ENCODE measurements at places on chromosomes 4 and X.

GRCh38 chrX:68754406-68754805 lies 74.4 kb upstream of the EFNB1 start:
- no peak for DNase-seq

DNA sequence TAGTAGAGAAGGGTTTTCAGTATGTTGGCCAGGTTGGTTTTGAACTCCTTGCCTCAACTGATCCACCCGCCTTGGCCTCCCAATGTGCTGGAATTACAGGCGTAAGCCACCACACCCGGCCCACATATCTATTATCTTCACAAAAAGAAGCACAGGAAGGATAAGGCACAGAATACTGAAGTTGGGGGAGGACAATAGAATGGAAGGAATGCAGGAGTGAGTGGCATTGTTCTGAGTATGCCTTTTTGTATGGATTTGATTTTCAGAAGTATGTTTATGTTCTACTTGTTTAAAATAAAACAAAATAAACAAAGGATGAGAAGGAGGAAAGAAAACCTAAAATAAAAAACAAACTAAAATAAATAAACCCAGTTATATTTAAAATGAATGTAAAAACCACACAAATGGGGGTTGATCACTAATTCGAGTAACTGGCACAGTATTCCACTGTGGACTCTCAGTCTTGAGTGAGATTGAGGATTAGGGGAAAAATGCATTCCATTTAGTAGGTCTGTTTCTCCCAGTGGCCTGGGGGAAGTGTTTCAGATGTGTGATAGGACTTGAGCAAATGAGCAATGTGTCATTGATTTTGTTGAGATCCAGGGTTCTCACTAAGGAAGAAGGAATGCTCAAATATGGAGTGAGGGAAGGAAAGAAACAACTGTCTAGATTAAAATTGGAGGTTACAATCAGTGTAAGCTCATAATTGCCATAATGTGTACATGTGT lies 109.0 kb upstream of the C1QTNF7 start:
- no peak for DNase-seq

- DNase-seq: no peak
Measured at GRCh38 chr4:85632981-85633380, 158.0 kb downstream of the ARHGAP24 start.

- DNase-seq: no peak
Measured at GRCh38 chr4:7985891-7986441, 46.3 kb upstream of the AFAP1 start.

DNA sequence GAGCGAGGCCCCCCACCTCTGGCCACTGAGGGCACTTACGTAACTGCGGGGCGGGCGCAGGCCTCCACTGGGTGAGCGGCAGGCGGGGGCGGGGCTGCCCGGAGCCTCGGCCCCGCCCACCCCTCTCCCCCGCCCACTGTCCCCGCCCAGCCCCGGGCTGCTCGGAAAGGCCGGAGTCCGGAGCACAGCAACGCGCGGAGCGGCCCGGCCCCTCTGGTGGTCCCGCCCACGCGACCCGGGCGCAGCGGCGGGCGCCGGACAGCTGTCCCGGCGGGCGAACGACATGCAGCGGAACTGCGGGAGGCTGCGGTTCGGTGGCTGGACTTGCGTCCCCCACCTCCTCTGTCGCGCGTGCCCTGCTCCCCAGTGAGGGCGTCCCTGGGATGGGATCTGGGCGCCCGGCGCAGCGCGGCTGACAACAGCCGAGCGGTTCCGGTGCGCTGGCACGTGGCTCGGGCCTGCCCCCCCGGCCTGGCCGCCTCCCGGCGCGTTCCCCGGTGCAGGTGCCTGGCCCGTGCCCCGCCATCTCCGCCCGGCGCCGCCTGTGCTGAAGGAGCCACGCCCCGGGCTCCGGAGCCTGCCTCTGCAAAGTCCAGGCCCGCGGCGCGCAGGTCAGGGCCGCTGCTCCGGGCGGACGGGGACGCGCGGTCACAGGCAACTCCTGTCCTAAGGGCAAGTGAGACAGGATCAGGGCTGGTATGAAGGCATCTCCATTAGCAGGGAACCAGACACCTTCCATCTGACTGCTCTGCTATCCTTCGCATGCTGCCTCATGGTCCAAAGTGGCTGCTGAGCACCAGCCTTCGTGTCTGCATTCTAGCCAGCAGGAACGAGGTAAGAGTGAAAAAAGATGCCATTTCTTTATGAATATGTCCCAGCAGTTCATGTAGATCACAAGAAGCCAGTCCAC lies 21.8 kb upstream of the JAKMIP1 start:
- DNase-seq: no peak

GRCh38 chrX:43656005-43656494 lies at the start of gene MAOA:
Gene MAOA (plus strand): TSS chrX:43656299. CDS start chrX:43656342, 43 bp downstream.
- no peak for DNase-seq

DNA sequence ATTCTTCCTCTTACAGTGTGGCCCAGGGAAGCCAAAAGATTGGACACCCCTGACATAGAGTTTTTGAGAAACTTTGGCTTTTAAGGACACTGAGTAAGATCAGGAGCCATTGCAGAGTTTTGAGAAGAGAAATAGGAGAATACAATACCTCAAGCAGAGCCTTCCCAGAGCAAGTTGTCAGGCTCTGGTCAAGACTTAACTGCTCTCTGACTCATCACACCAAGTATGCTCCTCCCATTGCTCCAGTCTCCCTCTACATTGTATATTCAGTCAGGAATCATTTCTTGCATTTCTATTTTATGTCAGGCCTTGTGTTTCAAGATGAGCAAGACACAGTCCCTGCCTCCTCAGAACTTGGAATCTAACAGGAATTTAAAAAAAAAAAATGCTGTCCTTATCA lies 176.4 kb upstream of the FMR1 start:
- DNase-seq: no peak

DNA sequence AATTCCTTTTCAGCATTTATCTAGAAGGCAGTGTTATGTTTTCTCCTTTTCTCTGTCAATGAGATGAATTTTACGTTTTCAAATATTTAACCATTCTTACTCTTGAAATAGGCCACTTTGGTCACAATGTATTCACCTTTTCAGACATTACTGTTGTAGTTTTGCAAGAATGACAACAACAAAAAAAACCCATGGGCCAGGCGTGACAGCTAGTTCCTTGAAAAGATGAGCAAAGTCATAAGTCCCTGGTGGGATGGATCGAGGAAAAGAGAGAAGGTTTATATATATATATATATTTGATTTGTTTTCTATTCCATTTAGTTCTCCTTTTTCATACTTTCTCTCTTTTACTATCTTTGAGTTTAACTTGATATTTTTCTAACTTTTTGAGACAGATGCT lies 38.1 kb upstream of the ACSL1 start:
- no peak for DNase-seq

GRCh38 chr4:153292897-153293741 lies 51.4 kb upstream of the MND1 start:
- DNase-seq: no peak

DNA sequence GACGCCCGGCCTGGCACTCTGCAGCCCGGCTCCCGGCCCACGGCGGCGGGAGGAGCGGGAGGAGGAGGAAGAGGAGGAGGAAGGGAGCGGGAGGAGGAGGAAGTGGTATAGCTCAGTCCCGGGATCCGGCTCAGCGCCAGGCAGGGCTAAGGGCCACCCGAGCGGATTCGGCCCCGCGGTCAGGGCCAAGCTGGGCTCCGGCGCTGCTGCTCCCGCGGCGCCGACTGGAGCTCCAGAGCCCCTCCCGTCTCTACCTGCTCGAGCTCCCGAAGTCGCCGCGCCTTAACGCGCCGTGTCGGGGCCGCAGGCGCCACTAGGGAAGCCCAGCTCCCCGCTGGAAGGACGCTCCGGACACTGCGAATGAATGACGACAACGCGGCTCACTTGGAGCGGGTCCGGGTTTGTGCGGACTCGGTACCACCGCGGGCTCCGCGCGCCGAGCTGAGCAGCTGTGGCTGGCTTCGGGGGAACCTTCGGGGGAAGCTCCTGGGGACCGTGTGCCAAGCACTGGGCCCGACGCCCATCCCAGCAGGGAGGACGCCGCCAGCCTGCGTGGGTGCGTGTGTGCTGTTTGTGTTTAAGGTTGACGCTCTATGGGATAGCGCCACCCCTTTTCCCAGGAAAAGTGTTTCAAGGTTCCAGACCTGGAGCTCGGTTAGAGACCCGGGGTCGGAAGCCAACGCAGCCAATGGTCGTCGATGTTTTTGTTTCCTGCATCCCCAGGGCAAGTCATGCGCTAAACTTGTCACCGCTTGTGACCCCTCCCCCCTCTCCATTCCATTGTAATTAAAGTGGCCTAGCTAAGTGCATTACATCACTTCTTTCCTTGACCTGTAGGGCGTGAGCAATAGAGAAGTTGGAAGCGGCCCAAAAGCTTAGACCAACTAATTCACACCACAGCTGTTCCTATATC lies at the start of gene TBC1D9:
TSS of gene TBC1D9 (minus strand) at position 67 of the 913 bp plus-strand sequence. CDS start 340 bp downstream, outside the sequence.
- peak; percentile 18 for DNase-seq

DNA sequence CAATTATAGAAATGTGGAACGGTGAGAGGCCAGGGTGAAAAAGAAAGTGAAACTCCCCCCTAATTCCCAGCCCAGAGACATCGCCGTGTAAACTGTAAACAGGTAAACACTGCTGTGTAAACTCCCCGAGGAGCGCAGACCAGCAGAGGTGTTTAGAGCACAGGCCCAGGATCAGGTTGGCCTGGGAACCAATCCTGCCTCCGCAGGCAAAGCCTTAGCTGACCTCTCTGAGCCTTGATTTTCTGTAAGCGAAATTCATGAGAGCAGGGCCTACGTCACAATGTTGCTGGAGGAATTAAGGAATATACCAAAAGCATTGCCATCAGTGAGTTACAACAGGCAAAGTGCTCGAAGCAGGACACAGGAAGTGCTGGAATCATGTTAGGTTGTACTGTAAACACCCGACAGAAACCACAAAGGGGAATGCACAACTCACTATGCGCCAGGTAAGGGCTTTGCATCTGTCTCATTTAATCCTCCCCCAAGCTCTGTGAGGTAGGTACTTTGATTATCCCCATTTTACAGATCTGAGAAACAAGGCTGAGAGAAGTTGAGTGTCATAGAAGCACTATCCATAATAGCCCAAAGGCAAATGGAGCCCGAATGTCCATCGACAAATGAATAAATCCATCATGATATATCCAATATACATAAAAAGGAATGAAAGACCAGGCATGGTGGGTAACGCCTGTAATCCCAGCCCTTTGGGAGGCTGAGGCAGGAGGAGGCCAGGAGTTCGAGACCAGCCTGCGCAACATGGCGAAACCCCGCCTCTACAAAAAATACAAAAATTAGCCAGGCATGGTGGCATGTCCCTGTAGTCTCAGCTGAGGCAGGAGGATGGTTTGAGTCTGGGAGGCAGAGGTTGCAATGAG lies 30.7 kb upstream of the KIAA0232 start:
- no peak for DNase-seq

DNA sequence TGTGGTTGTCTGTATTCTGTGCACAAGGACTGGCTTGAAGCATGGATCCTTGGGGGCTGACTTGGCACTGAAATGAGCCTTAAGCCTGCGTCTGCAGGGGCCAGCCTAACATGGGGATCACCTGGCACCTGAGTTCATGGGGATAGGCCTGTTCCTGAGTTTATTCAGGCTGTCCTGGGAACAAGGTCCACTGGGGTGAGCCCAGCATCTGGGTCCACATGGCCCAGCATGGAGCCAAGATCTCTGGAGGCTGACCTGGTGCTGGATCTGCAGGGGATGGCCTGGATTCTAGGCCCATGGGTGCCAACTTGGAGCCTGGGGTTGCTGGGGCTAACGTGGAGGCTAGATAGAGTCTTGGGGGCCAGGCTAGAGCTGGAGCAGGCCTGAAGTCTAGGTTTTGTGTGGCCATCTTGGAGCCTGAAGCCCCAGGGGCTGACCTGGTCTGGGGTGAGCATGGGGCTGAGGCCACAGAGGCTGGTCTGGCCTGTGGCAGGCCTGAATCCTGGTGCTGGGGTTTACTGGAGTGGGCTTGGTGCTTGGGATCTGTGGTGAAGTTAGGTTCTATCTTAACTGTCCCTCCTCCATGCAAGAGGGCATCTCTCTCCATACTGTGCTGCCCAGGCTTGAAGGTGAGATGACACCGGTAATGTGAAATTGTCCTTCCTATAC lies 652 bp upstream of the KLKB1 start:
- no peak for DNase-seq

DNA sequence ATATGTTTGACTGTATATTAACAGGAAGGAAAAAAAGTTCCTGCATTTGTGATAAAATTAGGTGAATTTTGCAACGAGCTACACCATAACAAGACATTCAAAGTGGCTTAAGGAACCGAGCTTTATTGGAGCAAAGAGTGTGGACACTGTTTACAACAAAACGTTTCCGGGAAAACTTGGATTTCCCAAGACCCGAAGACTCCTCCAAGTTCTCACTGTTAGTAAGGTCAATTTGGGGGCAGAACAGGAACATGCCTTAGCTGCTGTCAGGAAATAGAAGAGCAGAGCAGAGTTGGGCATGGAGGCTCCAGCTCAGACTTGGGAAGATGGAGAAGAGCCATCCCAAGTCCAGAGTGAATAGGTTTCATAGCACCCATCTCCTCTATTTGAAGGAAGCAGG lies 16.5 kb downstream of the ADH6 start:
- no peak for DNase-seq

- DNase-seq: peak; percentile 10
Measured at GRCh38 chrX:119218198-119218597, 17.9 kb upstream of the PGRMC1 start.

- peak; percentile 67 for DNase-seq
Measured at GRCh38 chr4:99885063-99885664, 9.1 kb downstream of the LAMTOR3 start.

DNA sequence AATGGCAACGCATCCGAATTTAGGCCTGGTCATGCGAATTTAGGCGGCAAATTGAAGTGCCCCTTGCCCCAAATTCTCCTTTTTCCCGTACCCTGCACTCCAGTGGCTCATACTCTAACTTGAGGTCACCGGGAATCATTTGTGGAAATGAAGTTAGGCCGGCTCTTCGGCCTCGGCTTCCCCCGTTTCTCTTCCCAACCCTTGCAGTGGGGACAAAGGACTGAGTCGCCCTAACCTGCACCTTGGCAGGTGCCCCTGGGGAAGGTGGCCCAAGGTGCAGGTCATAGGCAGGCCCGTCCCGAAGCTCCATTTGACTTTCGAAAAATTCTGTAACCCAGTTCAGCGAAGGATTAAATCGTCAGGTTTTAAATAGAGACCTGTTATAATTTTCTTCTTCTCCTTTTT lies 811 bp downstream of the SRD5A3 start:
- no peak for DNase-seq
